Stimulated activated CD8-positive, alpha-beta memory T cell treated with anti-CD3 and anti-CD28 coated beads, Interleukin-7, amount 100 ng/mL, for 24 hours (primary cell): ENCODE measurements at places on chromosomes 7 and 10.

GRCh38 chr7:124413029-124413428 is 352.6 kb downstream of the GPR37 start:
- no peak for DNase-seq

DNA sequence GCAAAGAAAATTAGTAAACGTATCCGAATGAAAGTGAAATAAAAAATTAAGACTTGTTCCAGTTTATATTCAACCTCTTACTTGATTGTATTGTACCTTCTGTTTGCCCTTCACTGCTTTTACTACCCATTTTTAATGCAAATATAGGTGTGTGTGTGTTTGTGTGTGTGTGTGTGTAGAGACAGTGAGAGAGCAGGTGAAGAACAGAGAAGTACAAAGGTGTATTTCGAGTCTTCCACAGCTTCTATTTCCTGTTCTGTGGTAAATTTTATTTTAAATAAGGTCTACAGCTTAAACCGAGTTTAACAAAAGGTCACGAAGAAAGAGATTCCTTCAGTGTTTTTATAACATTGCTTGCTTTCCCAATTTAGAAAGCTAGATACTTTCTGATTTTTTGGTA is 12.7 kb upstream of the SVIL start:
- no peak for DNase-seq

DNA sequence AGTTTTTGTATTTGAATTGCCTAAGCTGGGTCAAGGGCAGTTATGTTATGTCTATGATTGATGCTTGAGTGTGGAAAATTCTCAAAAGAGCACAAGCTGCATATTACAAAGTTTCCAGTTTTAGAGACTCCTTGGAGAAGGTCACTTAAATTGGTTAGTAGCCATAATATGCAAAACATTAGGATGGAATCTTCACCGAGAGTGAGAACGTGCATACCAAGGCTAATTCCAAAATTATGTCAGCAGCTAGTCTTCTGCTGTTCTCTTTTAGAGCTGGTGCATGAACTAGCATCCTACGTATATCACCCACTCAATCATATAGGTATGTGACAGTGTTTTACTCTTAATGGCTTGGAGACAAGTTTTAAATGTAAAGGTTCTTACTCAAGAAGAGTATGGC is 49.2 kb downstream of the MKX start:
- DNase-seq, result no peak

GRCh38 chr7:158655931-158656441 is 48.6 kb downstream of the NCAPG2 start:
- no peak for DNase-seq

DNA sequence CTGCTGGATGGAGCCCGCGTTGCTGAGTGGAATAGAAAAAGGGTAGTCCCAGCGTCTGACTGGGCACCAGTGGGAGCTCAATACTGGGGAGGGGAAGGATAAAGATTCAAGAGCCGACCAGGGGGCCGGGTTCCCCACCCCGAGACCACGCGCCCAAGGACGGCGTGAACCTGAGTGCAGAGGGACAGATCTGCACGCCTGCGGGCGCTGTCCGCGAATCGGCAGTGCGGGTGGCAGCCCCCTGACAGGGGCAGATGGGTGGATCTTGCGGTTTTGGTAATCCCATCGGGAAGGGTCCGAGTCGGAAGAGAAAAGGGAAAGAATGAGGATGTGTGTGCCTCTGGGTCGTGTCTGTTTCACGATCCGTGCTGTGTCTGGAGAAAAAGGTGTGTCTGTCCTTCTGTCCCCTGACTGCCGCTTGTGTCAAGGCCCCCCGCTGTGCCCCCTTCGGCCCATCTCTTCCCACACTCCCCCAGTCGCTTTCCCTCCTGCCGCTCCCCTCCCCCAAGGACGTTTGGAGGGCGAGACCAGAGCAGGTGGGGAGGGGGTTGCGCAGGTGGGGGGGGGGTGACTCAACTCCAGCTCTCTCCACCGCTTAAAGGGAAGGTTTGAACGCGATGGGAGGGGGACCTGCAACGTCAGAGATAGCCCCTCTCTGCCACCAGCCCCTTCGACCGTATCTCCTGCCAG is 734 bp upstream of the VGF start:
- DNase-seq, result no peak

GRCh38 chr7:38129579-38129978 is 48.5 kb upstream of the STARD3NL start:
- DNase-seq, result no peak

GRCh38 chr10:48843198-48843597 is 96.4 kb downstream of the LRRC18 start:
- DNase-seq, result no peak

DNA sequence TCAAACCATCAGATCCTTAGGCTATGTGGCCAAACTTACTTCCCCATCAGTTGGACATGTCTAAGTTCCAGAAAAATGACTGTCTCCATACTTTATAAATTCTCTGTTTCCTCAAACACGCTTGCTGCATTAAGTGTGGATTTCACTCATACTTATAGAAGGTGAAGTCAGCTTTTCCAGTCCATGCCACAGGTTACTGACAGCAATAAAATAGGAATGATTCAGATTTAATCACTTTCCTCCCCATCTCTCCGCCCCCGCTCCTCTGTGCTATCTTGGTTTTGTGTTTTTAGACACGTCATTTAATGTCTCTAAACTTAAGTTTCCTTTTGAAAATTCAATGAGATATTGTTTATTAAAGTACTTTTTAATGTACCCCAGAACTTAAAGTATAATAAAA is 1098.0 kb upstream of the C7orf33 start:
- no peak for DNase-seq

DNA sequence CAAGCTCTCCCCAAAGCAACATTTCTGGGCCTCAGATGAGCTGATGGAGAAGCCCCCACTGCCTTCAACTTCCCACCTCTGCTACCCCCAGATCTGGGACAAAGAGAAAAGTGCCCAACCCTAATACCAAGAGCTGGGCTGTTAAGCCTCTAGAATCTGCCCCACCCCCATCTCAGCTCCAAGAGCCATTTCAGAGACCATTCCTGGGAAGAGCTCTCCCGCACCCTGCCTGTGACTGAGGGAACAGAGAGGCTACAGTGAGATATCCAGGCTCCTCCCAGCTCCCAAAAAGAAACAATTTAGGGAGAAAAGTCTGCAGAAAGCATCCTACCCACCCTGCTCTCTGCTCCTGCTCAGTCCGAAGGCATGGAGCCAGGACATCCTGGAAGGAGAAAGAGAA is 2.5 kb upstream of the KCNH2 start:
- no peak for DNase-seq

DNA sequence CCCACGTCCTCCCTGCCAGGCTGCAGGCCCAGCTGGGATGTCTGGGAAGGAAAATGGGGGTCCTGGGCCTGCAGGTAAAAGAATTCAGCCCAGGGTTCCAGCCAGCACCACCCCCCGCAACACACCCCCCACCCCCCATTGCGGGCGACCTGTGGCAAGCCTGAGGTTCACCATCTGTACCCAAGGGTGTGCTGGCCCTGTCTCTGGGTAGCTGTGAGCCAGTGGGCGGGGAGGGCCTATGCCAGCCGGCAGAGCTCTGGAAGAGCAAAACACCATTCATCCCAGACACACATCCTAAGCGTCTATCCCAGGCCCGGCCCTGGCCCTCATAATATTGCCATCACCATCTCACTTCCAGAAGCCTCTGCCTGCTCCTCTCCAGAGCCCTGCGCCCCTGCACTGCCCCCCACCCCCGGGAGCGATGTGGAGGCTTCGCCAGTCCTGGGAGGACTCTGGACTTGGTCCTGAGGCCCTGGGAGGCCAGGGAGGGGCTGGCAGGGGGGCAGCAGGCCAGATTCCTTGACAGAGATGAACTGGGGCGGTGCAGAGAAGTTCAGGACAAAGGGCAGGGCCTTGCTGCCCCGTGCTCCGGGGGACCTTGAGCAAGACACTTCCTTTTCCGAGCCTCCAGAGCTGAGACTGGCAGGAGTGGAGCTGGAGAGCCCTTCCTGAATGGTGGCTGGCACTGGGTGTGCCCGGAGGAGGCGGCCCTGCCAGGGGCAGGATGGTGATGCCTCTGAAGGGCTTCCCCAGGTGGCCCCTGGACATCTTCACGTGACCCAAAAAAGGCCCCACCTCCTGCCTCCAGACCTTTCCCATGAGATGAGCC is 8.7 kb upstream of the TTYH3 start:
- no peak for DNase-seq

DNA sequence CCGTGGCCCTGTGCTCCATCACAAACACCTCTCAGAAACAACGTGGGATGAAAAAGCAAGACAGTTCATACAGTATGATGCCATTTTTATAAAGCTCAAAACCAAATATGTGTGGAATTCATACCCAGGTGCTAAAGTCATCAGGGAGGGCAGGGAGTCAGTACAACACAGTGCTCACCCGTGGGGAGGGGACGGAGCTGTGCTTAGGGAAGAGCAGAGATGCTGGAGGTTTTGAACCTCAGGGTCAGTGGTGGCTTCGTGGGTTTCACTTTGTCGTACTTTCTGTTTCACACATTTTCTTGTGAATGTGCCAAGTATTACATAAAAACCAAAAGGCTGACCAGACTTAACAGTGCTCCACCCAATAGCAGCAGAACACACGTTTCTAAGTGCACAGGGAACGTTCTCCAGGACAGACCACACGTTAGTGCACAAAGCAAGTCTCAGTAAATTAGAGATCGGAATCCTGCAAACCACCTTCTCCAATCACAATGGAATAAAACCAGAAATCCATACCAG is 21.2 kb downstream of the ZMIZ2 start:
- no peak for DNase-seq

GRCh38 chr7:81503336-81503735 is 266.5 kb downstream of the HGF start:
- no peak for DNase-seq

GRCh38 chr7:157490465-157490912 is 153.7 kb downstream of the DNAJB6 start:
- no peak for DNase-seq

DNA sequence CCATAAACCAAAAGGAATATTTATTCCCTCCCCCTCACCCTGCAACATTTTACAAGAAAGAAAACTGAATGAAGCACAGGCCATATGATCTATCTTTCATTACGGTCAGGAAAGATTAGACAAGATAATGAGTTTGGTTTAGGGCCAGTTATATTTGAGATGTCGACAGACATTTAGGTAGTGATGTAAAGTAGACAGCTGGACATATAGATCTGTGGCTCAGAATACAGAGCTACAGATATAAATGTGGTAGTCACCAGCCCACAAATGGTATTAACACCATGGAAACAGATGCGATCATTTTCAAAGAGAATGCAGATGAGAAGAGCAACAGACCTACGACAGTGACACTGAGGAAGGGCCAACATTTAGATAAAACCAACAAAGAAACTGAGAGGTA is 142.5 kb downstream of the SRPK2 start:
- DNase-seq, result no peak

DNA sequence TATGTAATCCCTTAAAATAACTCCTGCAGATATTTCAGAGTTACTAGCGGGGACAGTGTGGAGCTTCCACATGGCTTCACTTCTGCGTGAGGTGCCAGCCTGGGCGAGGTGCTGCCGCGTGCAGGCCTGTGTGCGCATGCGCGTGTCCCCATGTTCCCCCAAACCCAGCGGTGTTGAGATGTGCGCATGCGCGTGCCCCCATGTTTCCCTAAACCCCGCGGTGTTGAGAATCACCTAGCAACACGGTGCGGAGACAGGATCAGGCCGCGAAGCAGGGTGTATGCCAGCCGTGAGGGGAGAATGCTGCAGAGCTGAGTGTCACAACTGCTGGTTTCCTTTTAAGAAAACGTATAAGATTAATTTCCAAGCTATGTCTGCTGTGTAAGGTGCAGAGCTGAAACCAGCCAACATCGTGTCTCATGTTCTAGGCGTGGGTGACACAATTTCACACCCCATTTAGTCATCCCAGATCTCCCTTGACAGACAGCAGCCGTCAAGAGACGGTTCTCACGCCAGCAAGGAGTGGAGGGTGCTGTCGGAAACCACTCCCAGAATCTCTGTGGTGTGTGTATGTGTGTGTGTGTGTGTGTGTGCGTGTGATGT is 71.9 kb upstream of the ADARB2 start:
- no peak for DNase-seq

- DNase-seq, result no peak
Measured at GRCh38 chr10:77849039-77849664, 77.4 kb downstream of the DLG5 start.

DNA sequence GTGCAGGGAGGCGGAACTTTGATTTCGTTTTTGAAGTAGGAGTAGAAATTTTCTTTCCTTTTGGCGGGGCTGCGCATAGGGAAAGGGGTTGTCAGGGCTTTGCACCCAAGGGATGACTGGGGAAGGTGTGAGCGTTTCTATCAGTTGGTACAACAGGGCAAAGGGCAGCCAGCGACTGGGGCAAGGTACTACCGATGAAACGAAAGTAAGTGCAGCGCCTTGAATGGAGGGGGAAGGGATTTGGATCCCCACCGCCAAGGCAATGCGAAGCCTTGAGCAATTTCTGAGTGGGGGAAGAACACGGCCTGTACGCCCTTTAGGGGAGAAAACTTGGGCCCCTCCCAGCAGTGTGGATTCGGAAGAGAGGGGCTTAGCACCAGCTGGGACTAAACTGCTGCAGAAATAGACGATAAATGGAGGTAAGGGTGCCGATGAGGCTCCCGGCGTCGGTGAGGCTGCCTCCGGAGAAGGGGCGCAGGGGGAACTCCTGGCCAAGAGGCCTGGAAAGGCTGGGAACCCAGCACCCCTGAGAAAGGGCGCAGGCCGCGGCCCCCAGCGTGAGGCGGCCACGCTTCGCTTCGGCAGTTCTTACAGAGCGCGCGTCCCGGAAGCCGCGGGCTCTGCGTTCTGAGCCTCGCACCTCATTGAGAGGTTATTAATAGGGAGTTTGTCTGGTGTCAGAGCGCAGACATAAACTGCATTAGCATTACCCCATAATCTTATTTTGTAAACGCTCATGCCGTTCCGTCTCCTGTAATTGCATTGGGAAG is 10.0 kb upstream of the TLX1 start:
- no peak for DNase-seq

DNA sequence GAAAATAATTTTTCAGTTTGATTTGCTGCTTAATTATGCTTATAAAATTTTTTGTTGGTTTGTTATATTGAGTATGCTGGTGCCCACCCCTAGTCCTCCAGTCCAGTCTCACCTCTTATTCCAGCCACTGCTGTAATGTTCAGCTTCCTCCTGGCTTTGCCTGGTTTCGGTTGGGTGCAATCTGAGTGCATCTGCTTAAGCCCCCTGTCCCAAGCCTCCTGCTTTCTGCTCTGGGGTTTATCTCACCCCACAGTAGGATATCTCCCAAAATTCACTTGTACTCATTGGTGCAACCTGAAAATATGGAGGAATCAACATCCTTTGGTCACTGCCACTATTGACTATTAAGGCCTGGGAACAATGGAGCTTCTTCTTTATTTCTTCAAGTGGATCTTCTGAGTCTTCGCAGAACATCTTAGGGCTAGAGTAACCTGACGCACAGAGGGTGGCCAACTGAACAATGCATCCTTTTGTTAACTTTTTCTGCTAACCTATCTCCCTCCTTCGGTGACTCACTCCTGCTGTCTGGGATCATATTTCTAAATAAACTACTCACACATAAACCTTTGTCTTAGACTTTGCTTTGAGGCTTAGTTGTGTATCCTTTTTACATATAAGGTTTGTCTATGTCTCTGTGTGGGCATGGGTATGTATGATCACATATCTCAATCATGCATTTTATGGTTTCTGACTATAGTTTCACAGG is 19.1 kb upstream of the SOSTDC1 start:
- DNase-seq, result no peak
